SW 1271 (cell line): ENCODE measurements at places on chromosomes 7 and 10.

DNA sequence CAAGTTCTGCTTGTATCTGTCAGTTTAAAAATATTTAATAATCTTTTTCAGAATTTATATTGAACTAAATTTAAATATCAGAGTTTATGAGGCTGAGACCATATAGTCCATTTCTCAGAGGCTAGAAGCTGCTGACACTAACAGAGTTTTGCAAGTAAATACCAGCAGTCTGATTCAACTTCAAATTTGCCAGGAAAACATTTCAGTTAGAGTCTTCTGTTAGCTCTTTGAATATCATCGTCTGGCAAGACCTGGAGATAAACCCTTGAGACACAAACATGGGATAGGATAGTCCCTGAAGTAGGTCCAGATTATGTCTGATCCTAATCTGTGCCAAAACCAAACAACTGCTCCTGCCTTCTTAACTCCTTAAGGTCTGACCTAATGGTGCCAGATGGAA, 472.8 kb upstream of the STEAP1 start:
- no peak for DNase-seq

- DNase-seq = peak; percentile 1
Measured at GRCh38 chr7:43071604-43072003, 40.8 kb upstream of the HECW1 start.

GRCh38 chr10:28523725-28524252, 9.1 kb upstream of the WAC start:
- DNase-seq = no peak

DNA sequence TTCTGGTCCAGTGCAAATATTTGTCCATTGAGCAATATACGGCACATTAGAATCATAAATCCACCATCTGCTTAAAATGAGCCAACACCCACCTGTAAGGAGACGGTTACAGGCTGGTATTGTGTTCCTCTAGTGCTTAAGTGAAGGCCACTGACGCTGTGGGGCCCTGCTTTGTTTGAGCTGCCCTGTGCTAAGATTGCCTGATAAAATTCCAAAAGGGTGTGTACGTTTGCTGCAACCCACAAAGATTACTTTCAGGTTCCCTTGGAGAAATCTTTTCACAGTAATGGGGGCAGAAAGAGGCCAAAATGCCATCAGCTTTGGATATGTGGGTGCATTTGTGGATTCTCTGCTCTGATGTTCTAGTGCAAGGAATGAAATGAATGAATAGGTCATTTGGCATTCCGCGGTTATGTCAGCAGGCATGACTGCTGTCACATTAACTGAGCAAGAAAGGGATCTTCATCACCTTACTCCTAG, 34.4 kb downstream of the AGR3 start:
- DNase-seq = no peak

- DNase-seq = no peak
Measured at GRCh38 chr10:126013489-126014281, 117.3 kb downstream of the FANK1 start.

DNA sequence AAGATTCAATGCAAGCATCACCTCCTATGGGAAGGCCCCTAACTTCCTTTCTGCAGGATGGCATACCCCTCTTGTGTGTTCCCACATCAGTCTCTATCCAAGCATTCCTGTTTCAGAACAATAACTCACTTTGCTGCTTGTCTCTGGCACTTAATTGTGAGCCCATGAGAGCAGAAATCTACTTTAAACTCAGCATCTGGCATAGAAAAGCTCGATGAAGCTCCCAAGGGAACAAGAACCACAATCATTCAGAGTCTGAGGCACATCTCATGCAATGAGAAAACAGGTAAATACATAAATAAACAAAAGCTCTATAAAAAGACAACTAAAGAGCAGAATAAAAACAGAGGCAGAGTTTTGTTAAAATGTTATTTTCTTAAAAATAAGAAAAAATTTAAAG, 66.2 kb downstream of the VPS41 start:
- no peak for DNase-seq

GRCh38 chr10:132423966-132424861, 27.2 kb downstream of the PWWP2B start:
- no peak for DNase-seq

DNA sequence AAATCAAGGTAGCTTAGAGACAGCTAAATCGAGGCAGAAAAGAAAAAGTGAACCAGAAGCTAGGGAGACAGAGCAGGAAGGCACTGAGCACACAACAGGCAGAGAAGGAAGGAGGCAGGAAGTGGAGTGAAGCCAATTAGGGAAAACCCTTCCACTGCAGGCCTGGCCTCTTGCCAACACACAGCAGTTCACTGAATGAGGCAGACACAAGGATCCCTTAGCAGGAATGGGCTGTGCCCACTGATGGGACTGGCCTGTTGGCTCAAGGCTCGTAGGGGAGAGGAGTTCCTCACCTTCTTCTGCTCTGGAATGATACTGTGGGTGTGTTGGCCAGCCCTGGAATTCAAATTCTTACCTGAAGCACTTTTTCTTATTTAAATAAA, 220.3 kb upstream of the STK17A start:
- no peak for DNase-seq

DNA sequence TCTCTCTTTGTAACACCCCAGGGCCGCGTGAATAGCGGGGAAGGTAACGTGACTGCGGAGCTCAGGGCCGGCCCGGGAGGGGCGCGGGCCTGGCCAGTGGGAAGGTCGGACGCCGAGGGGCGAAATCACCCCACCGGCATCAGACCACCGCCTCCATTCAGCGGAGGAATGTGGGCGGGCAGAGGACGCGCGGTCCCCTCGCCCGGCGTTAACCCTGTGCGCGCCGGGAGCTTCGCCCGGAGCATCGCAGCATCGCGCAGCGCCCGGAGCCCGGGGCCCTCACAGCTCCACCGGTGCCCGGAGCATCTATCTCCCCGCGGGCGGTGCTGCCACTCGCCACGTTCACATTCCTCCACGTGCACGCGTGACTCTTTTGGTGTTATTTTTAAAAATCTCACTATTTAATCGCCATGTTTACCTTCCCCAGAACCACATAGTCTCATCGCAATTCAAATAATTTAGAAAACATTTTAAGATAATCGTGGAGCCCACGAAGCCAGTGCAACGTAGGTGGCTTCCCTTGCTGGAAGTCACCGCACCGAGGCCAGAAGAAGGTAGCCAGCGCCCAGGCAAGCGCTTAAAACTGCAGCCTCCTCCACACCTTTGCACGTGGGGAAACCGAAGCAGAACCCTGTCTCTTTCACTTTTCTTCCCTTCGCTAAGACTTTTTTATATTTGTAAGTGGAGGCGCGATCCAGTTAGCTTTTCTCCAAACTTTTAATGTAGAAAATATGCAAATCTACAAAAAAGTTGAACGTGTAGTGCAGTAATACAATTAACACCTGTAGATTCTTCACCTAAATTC, 21.8 kb downstream of the FGFBP3 start:
- DNase-seq = no peak

DNA sequence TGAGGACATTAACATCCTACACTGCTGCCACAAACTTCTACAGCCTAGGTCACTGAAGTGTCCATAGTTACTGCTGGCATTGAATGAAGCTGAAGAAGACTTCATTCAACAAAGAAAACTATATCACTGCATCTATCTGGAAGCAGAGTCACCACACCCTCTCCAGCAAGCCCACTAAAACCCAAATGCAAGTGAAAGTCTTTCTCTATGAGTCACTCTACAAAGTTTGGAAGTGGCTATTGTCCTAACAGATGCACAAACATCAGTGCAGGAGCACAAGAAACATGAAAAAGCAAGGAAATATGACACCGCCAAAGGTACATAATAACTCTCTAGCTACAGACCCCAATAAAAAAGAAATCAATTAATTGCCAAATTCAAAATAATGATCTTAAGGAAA, 43.5 kb upstream of the CAMK2B start:
- no peak for DNase-seq

GRCh38 chr10:11721806-11722205, 20.4 kb upstream of the ECHDC3 start:
- DNase-seq = no peak

DNA sequence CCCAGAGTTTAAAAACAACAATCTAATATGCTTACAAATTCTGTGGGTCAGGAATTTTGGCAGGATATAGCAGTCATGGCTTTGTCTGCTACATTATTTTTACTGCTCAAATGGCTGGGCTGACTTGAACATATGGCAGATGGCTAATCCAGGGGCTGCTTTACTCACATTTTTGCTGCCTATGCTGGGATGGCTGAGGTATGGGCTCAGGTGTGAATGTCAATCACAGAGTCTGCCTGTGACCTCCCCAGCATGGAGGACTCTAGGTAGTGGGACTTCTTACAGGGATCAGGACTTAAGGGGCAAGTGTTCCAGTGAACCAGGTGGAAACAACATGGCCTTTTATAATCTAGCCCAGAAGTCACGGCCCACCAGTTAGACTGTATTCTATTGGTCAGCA, 4.4 kb upstream of the FKBP9 start:
- no peak for DNase-seq

- no peak for DNase-seq
Measured at GRCh38 chr10:14299556-14299955, 31.2 kb downstream of the FRMD4A start.

DNA sequence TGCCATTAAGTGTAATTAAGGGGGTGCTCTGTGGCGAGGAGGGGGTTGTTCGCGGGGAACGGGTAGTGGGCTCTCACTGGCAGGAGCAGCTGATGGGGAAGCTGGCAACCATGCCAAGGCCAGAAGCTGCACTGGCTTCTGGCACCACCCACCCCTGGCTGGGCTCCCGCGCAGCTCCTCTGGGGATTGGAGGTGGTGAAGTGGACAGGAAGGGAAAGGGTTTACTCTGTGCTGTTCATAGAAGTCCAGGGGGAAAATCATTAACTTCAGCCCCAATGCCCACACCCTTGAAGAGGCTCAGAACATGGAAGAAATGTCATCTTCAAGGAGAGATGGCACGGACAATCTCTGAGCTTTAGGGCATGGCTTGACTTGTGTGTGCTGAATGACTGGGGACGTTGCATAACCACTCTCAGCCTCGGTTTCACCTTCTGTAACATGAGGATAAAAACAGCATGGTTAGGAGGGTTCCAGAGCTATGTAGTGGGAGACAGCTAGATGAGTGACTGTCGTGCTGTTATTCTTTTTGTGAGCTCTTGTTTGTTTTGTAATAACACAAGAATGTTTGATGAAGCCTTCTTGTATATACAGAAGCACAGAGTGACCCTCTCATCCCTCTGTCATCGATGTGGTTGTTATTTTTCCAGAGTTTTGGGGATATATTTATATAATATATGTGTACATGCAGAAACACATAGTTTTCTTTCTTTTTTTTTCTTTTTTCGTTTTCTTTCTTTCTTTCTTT, 29.9 kb downstream of the KAZALD1 start:
- DNase-seq = no peak

GRCh38 chr7:133054162-133054840, 27.6 kb downstream of the CHCHD3 start:
- DNase-seq = no peak

DNA sequence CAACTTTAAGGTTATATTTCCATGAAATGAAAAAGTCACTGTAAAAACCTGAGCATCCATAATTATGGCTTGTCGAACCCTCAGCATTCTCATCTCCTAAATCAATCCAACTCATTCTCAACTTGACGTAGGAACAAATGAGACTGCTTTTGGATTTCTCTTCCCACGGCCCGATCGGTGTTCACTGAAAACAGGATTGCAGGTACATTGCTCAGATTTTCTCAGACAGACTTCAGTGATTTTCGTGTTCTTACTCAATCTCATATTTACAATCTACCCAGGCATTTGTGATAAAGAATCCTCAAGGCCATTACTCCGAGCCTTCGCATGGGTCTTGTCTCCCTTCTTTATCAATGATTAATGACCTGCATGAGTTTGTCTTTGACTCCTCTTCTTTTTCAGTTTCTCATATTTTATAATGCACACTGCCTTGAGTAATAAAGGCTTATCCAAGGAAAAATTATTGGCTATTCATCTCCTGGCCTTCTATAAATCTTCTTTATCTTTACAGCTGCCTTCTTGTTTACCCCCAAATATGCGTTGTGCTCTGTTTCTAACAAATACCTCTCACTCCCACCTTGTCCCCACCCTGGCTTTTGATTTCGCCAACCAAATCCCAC, 90.4 kb upstream of the MYO3A start:
- no peak for DNase-seq

DNA sequence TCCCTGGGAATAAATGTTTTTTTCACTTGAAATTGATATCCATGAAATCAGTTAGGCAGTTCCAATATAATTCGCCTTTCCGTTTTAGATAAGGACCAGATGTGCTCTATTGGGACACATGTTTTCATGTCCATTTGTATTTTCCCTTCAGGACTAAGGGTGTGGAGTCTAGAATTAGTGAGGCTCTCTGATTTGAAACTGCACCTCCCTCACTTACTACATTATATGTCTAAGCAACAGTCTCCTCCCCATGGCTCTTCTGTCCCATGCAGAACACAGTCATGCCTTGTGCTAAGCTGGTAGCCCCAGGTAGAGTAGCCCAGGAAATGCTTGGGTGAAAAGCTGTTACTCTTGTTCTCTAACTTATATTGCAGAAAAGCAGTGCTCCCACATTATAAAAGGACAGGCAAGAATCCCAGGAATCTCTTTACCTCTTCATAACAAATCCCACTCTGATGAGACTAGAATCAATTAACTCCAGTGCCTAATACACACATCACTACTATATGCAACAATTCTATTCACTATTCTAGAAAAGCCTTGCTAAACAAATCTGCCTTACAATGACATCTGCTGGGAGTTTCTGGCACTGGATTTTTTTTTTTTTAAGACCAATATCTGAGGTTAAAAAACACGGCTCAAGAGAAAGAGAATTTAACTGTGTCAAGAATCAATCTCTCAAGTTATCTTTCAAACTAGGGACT, 293.9 kb downstream of the SNX13 start:
- DNase-seq = no peak

DNA sequence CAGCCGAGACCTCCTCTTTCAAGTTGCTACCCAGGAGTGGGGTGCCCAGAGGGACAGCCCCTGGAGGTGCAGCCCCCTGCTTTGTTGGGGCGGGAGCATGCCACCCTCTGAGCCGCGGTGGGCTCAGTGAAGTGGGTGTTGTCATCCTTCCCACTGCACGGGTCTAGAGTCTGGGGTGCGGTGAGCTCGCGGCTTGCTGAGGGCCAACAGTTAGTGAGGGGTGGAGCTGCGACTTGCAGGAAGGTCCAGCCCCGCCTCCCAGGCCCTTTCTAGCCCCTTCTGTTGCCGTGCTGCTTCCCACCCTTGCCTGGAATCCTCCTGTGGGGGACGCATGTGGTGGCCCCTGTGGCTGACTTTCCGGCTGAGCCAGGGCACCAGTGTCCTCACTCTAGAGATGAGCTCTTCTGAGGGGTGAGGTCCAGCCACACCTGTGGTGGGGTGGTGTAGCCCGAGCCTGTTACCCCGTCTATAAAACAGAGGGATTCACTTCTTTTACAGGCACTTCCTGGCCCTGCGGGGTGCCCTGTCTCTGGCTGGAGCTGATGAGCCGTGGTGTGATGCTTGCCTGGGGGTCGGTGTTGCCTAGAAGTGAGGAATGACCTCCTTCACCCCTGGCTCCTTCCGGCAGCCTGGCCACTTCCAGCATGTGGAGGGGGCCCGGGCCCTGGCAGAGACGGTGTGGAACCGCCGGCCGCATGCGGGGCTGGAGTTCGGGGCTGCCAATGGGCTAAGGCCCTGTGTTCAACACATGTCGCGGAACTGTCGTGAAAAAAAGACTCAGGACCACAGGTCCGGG, 127.9 kb downstream of the FAM53B start:
- no peak for DNase-seq
